ENCODE measurements at places on chromosomes 6 and 20. TPM values are rescaled to one million over a fixed set of nuclear protein-coding genes. Genes with fewer than 3 reads are reported as not detected.

DNA sequence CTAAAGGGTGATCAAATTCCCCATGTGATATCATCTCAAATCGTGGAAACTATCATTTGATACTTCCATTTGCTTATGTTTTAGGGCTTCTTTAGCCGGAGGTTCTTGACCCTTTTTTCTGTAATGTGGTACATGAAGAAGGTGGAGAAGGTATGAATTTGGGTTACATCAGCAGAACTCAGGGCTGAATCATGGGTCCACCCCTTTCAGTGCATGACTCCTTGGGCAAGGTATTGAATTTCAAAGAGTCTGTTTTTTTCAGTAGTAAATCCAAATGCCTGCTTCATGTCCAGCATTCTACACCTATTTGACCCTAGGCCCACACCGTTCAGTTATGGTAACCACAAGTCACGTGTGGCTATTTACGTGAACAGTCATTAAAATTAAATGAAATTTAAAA, 30.6 kb upstream of the QKI start:
- no peaks in the 10 kb centered on the region for H3K4me1 ChIP-seq
- no peak overlapping the region for H3K27ac ChIP-seq
- no peaks in the 10 kb centered on the region for H3K36me3 ChIP-seq
- H3K27me3 ChIP-seq, result no peaks in the 10 kb centered on the region

DNA sequence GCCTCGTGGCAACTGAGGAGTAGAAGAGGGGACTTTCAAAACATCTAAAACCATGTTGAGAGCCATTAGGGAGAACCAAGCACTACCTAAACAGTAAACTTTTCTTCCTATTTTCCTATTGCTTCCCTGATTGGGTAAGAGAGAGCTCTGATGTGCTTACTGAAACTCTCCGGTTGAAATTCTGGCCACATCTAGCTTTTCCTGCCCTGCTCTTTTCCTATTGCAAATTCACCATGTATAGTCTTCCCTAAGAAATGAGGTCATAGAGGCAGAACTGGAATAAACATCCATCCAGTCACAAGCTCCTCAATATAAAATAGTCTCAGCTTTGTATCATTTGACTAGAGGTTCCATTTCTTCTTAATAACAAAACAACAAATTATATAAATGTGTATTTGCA, 199.5 kb upstream of the CNR1 start:
- no peak overlapping the region for H3K4me3 ChIP-seq
- H3K36me3 ChIP-seq, result no peaks in the 10 kb centered on the region
- no peak overlapping the region for H3K27ac ChIP-seq
- DNase-seq, result no peak
- H3K27me3 ChIP-seq, result peaks cover 5% of the 10 kb centered on the region
- H3K4me1 ChIP-seq, result no peaks in the 10 kb centered on the region

DNA sequence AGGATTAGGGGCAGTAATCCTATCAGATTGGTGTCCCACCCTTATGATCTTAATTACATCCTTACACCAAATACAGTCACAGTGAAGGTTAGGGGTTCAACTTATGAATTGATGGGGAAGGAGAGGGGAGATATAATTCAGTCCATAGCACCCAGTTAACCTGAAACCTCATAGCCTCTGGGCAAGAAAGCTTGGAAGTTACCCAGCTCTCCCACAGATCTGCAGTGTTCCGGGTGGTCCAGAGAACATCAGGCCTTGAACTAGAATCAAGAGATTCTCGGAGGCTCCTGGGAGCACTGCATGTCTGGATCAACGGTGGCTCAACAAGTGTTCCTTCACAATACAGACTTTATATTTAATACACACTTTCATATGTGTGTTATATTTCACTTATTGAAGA, 392.6 kb upstream of the MARCKS start:
- H3K4me1 ChIP-seq, result no peaks in the 10 kb centered on the region
- H3K36me3 ChIP-seq, result no peaks in the 10 kb centered on the region
- no peaks in the 10 kb centered on the region for H3K27me3 ChIP-seq
- no peak for DNase-seq
- no peak overlapping the region for H3K27ac ChIP-seq
- H3K4me3 ChIP-seq, result no peak overlapping the region

ZSWIM1 gene
- total RNA-seq, result 7.8 TPM

- no peak overlapping the region for H3K27ac ChIP-seq
- H3K4me3 ChIP-seq, result no peak overlapping the region
- no peaks in the 10 kb centered on the region for H3K27me3 ChIP-seq
- H3K36me3 ChIP-seq, result no peaks in the 10 kb centered on the region
- DNase-seq, result no peak
Measured at GRCh38 chr20:64144144-64144912, 19.9 kb upstream of the MYT1 start.

GRCh38 chr6:158666628-158667359, 16.9 kb downstream of the SYTL3 start:
- no peaks in the 10 kb centered on the region for H3K27me3 ChIP-seq
- peaks cover 12% of the 10 kb centered on the region for H3K4me1 ChIP-seq
- no peak overlapping the region for H3K4me3 ChIP-seq

SLC22A1 gene
- 3.7 TPM for total RNA-seq

DNA sequence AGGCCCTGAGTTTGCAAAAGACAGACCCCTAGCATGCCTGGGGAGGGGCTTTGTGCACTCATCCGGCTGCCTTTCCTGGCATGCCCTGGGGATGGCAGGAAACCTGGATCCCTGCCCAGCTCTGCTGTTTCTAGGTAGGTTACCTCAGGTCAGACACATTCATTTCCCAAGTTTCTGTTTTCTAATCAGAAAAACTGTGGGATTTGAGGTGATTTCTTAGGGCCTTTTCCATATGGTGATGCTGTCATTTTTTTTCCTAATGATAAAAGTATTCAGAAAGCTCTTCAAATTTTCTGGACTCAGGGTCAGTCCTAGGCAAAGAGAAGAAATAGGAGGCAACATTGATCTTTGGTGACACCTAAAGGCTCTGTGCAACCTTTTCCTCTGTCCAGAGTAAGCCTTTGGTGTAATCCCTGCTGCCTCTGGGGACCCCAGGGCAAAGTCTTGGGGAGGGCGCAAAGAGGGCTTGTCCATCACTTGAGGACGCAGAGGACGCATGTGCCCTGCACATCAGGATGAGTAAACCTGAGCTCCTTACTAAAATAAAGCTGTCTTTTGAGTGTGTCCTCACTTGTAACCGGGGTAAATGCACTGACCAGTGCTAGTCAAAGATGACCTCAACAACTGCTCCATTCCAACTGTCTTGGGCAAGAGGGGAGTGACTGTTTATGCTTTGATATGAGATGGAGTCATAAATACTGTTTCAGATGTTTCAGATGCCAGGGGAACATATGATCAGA, 13.5 kb upstream of the TRAM2 start:
- H3K4me3 ChIP-seq, result no peak overlapping the region
- no peaks in the 10 kb centered on the region for H3K36me3 ChIP-seq
- peaks cover 8% of the 10 kb centered on the region for H3K27me3 ChIP-seq
- H3K27ac ChIP-seq, result no peak overlapping the region

All from activated T-helper 1 cell treated with anti-CD3 and anti-CD28 coated beads, Interleukin-12 subunit alpha, Interleukin-12 subunit beta, Interleukin-2, Interleukin-4 antibody, amounts not matched to agents 30 ng/mL and 10 ng/mL and 1 ng/mL, durations not matched to agents 14 hours and 24 hours and 36 hours (primary cell).